ENCODE measurements at places on chromosomes 1 and 21.

GRCh38 chr1:41428738-41429640 is 55.5 kb downstream of the EDN2 start:
- DNase-seq, result no peak

DNA sequence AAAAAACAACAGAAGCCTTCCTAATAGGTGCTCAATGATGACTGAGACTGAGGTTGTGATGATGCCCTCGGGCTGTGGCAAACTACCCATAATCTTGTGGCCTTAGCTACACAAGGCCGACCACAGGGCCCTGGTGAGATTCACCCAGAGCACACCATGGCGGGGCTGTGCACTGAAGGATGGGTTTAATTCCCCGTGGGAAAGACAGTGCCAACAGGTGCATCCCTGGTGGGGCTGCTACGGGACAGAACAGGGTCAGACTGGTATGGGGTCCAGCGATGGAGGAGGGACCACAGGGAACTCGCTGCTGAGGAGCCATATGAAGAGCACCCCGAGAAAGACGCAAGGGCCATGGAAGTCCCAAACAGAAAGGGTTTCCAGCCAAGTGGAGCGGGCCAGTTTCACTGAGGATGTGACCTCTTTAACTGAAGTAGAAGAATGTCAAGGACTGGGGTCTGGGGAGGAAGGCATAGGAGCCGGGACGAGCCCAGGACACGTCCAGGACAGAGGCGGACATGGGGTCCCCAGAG is 21.3 kb downstream of the PRDM15 start:
- no peak for DNase-seq

- no peak for DNase-seq
These were observed 149.2 kb downstream of the BEND5 start for GRCh38 chr1:48627486-48627885.

GRCh38 chr1:147729315-147729714 is 31.1 kb downstream of the GJA5 start:
- DNase-seq, result no peak

DNA sequence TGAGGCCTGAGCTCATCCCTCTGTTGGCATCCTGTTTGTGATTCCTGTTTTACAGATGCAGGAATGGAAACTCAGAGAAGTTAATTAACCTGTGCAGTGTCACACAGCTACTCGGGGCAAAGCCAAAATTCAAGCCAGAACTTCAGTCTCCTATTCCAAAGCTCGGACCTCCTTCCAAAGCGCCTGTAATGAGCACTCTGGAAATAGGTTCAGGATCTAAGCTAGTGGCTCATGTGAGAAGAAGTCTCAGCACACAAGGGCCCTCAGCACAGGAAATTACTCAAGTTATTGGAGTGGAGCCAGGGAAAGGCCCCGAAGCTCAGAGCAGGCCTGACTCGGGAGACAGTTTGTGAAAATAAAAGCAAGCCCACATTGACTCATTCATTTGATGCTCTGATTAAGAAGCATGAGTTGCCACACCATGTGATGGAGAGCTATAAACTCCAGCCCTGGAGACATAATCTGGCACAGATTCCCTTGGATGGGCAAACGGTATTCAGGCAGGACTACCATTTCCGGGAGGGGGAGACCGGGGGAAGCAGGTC is 50.6 kb upstream of the LYST start:
- DNase-seq, result peak; percentile 33

DNA sequence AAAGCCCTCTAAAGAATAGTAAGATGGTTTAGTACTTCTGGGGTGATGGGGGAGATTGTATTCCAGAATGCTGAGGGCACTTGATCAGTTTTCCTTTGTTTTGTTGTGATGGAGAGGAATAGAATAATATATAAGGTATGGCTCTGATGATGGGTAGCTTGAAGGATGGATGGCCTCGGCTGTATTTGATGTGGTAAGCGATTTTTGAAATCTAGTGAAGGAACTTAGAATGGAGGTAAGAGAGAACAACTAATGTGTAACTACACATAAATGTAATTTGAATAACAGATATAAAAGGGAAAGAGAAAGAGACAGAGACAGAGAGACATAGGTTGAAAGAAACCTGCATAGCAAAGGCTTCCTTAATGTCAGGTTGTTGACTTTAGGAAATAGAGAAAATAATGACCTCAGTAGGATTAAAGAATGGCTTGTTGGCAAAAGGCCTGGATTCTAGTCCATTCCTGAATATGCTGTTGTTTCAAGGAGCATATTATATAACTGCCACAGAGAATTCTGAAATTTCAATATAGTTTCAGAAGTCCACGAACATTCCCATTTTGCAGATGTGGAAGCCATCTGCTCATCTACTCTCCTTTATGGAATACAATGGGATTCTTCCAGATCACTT is 58.7 kb downstream of the NIBAN1 start:
- no peak for DNase-seq

DNA sequence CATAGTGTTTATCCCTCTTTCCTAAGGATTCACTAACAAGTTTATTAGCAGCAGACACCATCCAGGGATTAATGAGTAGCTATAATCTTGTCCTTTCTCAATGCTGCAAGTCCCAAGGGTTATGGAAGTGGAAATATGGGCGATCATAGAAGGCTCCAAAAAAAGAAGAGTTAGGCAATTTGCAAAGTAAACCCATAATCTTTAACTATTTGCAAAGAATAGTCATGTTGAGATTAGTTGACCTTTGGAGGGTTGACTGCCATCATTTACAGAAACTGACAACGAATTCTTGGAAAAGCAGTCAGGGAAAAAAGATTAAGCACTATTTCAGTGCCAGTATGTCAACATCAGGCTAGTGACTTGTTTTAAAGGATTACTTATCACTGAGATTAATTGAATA is 169.9 kb downstream of the KCNT2 start:
- no peak for DNase-seq

DNA sequence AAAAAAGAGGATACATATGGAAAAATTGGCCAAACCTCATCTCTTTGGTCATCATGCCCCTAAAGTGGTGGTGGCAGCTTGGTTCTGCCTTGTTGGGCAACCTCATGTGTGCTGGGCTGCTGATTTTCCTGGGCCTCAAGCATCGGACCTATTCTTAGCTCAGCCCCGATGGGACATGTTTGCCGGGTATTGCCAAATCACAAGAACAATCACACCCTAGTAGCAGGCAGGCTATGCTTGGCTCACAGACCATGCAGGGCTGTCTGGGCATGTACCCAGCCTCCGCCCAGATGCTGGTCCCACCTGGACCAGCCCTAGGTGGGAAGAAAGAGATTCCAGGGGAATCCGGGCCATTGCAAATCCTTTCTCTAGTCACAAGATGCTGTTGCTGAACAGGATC is 189.4 kb upstream of the FGGY start:
- no peak for DNase-seq

DNA sequence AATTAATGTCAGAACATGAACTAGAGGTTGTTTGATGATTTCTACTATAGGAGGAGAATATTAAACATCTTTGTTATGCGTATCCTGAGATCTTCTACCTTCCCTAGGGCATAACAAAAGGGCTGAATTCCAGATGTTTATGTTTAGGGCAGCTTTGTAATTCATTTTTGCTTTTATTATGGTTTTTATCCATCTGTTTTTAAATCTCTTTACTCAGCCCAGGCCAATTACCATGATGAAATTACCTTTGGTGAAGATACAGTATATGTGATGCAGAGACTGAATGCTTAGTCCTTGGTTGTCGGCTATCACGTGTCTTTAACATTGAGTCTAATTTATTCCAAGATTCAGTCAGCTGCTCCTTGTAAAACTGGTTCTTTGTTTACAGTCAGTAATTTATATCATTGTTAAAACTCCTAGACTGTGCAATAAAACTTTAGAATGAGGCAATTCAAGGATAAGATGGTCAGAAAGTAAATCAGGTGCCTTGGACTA is 176.9 kb downstream of the CTH start:
- DNase-seq, result no peak

GRCh38 chr1:162389021-162389818 is 7.7 kb downstream of the C1orf226 start:
- no peak for DNase-seq

GRCh38 chr1:209822706-209823105 is 5.1 kb upstream of the UTP25 start:
- no peak for DNase-seq

GRCh38 chr1:22540337-22540736 is 23.0 kb upstream of the EPHA8 start:
- DNase-seq, result no peak

GRCh38 chr1:110726755-110727154 is 52.0 kb upstream of the KCNA3 start:
- no peak for DNase-seq

DNA sequence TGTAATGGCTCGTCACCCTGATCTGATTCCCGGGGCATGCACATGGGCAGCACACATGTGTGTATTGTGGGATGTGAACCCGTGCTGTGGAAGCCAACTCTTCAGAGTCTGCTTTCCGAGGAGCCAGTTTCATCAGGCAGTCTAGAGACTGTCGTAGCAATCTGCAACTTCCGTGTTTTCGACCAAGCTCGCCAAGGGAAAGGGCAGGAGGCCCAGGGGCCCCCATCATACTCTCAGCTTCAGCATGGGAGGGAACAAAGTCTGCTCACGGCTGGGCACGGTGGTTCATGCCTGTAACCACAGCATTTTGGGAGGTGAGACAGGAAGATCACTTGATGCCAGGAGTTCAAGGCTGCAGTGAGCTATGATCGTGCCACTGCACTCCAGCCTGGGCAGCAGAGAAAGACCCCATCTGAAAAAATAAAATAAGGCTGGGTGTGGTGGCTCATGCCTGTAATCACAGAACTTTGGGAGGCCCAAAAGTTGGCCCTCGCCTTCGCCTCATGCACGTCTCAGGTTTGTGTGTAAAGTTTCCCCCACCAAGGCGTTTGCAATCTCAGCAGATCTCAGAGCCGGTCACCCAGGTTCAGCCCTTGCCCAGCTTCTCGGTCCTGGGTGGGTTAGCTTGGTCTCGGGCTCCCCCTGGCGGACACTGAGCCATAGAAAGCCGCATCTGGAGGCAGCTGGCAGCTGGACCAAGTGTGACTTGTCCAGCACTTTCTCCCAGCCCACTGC is 48.5 kb upstream of the SLC25A33 start:
- peak; percentile 82 for DNase-seq

- no peak for DNase-seq
These were observed 10.4 kb upstream of the CELA3B start for GRCh38 chr1:21966247-21967000.

- DNase-seq, result peak; percentile 14
These were observed 25.7 kb downstream of the PRMT2 start for GRCh38 chr21:46661211-46661625.

DNA sequence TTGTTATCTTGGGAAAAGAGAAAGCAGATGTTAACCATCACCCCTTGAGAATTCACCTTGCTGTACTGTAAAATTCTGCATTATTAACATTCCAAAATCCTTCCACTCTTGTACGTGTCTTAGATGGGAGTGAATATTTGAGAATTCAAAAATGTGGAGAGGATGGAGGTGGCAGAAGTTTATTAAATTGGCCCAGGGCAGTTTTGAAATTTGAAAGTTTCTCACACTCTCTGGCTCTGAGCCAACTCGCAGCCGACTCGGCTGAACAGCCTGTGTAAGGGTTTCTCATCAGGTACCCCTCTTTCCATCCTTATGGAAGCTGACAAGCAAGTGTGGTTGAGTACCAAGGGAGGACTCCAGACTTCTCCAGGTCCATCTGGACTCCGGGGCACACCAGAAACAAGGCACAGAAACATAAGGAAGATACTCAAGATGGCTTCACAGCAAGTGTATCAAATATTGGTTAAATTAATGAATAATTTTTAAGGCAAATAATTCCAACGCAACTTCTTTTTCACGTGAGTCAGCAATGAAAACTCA is 45.1 kb downstream of the RRAGC start:
- no peak for DNase-seq

DNA sequence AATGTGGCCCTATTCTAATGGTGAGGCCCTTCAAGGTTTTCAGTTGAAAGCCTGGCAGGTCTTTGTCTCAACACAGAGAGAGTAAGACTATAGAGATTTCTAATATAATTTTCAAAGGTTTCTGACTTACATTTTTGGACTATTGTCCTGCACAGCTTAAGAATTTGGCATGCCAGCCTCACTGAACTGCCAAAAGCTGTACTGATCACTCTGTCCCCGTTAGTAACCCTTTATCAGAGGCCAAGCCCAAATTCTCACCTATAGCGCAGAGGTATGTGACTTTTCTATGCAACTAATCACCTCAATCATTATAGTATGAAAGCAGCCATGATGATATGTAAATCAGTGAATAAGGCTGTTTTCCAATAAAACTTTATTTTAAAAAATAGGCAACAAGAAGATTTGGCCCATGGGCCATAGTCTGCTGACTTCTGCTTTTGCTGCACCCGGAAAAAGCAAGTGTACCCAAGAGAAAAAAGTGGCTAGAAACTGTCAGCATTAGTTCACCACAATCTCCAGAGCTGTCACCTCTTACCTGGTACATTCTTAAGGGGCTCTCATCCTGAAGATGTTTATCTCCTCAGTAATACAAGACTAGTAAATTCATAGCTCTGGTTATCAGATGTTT is 85.4 kb downstream of the PIGK start:
- no peak for DNase-seq

DNA sequence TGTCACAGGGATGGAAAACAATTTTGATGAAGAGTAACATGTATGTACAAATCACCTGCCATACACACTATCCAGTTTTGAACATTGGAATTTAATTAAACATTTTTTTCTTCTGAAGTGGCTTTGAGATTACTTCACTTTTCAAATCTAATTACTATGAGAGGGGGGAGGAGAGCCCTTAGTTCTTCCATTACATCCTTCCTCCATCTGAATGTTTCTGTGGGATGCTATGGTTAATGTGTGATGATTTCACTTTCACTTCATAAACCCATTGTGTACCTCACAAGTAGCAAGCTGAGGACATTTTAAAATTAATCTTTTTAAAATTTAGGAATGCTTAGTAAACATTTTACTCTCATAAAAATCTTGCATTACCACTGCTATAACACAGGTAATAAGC is 156.9 kb downstream of the RUNX1 start:
- no peak for DNase-seq

GRCh38 chr1:91940496-91940895 is 8.7 kb upstream of the BRDT start:
- DNase-seq, result no peak

DNA sequence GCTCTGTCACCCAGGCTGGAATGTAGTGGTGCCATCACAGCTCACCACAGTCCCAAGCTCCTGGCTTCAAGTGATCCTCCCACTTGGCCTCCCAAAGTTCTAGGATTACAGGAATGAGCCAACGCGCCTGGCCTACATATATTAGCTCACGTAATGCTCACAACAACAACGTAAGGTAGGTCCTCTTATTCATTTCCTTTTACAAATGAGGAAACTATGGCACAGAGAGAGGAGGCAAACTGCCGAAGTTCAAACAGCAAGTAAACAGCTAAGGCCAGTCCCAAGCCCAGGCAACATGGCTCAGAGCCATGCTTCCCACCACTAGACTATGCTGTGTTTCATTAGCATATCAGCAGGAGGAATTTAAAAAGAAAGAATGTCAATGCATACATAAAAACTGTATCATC is 284.4 kb downstream of the VAV3 start:
- no peak for DNase-seq

GRCh38 chr1:40341491-40342380 is 24.6 kb upstream of the COL9A2 start:
- DNase-seq, result no peak

DNA sequence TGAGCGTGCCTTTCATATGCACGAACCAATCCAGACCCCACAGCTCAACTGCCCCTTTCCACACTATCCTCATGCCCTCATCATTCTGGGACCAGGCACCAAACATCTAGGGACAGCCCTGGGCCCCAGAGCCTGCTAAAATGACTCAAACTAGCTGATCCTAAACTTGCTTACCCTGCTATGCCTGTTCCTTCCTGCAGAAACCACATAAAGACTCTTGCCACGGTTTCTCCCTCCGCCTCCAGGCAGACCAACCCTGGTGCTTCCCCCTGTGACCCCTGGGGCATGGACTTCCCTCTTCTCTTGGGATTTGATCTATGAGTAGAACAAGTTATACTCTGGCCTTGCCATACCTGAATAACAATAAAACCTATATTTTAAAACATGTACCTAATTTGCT is 138.0 kb upstream of the CD34 start:
- DNase-seq, result no peak
